ENCODE measurements at places on chromosomes 13 and 19. TPM values are rescaled to one million over a fixed set of nuclear protein-coding genes. Genes with fewer than 3 reads are reported as not detected.

The KANK3 gene
- 23.7 TPM for total RNA-seq

The MISP3 gene
- 11.1 TPM for total RNA-seq

The CD22 gene
- 2.3 TPM for total RNA-seq

The SERTAD1 gene
- 73.1 TPM for total RNA-seq

The SLITRK6 gene
- 3.6 TPM for total RNA-seq

The IRGQ gene
- 34.9 TPM for total RNA-seq

The PLK5 gene
- not detected for total RNA-seq

The SYCN gene
- total RNA-seq: not detected

The ADPRHL1 gene
- 6.9 TPM for total RNA-seq

The ADM5 gene
- 0.83 TPM for total RNA-seq

The CPB2 gene
- total RNA-seq: not detected

The ARL11 gene
- 0.13 TPM for total RNA-seq

The VSTM1 gene
- total RNA-seq: not detected

The ARHGAP33 gene
- 11.2 TPM for total RNA-seq

The PRODH2 gene
- not detected for total RNA-seq

The ZNF221 gene
- total RNA-seq: 3.5 TPM

The MEF2B gene
- total RNA-seq: not detected

The TMEM161A gene
- 26.8 TPM for total RNA-seq

The OR7C1 gene
- 0.06 TPM for total RNA-seq

The DLL3 gene
- not detected for total RNA-seq

The ACP7 gene
- total RNA-seq: not detected

The NLRP12 gene
- 0.34 TPM for total RNA-seq

The TSSK6 gene
- 0.33 TPM for total RNA-seq

The PLEKHF1 gene
- total RNA-seq: 58.6 TPM

The ACER1 gene
- not detected for total RNA-seq

The LIM2 gene
- not detected for total RNA-seq

The CEACAM20 gene
- not detected for total RNA-seq

The CEACAM3 gene
- 0.26 TPM for total RNA-seq

The CEACAM6 gene
- total RNA-seq: 1.3 TPM

The REEP6 gene
- total RNA-seq: not detected

The IGFL1 gene
- total RNA-seq: not detected

The TNFSF9 gene
- 0.45 TPM for total RNA-seq

The LRP3 gene
- total RNA-seq: 76.7 TPM

The USHBP1 gene
- total RNA-seq: 4.6 TPM

The ERICH6B gene
- total RNA-seq: not detected

The NOVA2 gene
- 1.2 TPM for total RNA-seq

The LILRA1 gene
- total RNA-seq: 0.52 TPM

The KIR2DL4 gene
- total RNA-seq: not detected

The OVOL3 gene
- not detected for total RNA-seq

The NCR1 gene
- total RNA-seq: not detected

The LMTK3 gene
- total RNA-seq: 0.17 TPM

The ZNF439 gene
- 6.5 TPM for total RNA-seq

The CDC42EP5 gene
- total RNA-seq: 27.1 TPM

The SRRM5 gene
- total RNA-seq: 0.42 TPM

The SBK2 gene
- not detected for total RNA-seq

The GPR4 gene
- total RNA-seq: 6.6 TPM

The MCF2L gene
- total RNA-seq: 38.6 TPM

The FXYD1 gene
- total RNA-seq: 78.9 TPM

The DNMT1 gene
- 33.8 TPM for total RNA-seq

The ZNF529 gene
- 11.6 TPM for total RNA-seq

Data from esophagus muscularis mucosa (tissue), 4 donors.